ENCODE measurements at places on chromosomes 6 and 20.
A peak's percentile ranks its signal among the peaks of the same experiment; 100 is the strongest.

DNA sequence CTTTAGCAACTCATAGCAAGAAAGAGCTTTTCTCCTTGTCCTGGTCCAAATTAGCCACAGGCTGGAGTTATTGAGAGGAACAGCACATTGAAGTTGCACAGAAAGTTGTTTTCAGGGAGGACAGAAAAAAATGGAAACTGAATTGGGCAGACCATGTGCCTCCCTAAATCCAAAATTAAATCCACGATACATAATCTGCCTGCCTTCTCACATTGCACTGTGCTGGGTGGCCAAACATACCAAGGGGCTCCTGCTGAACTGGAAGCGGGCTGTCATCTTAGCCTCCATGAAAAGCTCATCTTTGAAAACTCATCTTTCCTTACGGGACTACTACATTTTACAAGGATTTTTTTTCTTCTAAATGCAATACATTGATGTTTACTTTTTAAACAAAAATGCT, 59.9 kb downstream of the TNFAIP3 start:
- no peak for DNase-seq

GRCh38 chr6:19781269-19781668, 55.9 kb upstream of the ID4 start:
- DNase-seq, result no peak

- DNase-seq, result no peak
Measured at GRCh38 chr6:123715006-123715863, 78.5 kb upstream of the TRDN start.

DNA sequence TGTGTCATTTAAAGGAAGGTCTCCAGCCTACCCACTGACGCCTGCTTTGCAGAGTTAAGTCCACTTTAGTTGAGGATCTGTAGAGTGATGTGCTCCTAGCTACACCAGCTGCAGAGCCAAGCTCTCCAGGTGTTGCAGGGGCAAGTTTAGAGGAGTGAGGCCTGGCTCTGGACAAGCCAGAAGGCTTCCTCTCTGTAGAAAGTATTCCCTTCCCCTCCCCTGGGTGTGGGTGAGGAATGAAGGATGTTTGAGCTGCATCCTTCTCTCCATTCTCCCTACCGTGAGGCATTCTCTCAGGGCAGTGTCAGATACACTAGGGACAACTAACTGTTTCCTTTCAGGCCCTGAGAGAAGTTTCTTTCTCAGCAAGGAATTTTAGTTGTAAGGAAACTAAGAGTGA, 66.5 kb downstream of the ELOVL5 start:
- no peak for DNase-seq

- DNase-seq, result no peak
Measured at GRCh38 chr20:61644378-61645076, 392.5 kb downstream of the CDH4 start.

- DNase-seq, result no peak
Measured at GRCh38 chr20:48983423-48984400, 62.2 kb downstream of the ARFGEF2 start.

DNA sequence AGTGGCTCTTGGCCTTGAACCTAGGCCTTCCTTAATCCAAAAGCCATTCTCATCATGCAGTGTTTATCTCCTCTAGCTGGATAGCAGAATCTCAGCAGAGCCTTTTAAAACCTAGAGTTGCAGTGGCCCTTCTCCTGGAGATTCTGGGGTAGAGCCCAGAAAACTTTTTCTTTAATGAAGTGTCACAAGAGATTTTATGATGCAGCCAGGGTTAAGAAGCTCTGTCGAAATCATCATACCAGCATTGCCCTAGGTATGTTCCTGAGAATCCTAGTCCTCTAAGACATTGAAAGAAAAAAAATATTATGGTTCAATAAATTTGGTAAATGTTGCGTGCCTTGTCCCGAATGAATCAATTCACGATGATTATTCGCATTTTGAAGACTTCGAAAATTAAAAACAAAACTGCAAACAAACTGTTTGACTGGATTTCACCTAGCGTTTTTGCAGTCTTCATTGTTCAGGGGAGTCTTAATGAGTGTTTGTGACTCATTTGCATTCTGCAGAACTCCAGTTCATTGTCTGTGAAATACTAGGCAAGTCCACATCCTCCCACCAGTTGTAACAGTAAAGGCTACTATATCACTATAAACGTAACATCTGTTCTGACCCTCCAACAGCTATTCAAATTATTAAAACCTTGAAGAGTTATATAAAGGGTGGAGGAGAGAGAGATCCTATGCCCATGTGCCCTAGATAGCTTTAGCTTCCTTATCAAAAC, 198.6 kb downstream of the UST start:
- DNase-seq, result no peak

DNA sequence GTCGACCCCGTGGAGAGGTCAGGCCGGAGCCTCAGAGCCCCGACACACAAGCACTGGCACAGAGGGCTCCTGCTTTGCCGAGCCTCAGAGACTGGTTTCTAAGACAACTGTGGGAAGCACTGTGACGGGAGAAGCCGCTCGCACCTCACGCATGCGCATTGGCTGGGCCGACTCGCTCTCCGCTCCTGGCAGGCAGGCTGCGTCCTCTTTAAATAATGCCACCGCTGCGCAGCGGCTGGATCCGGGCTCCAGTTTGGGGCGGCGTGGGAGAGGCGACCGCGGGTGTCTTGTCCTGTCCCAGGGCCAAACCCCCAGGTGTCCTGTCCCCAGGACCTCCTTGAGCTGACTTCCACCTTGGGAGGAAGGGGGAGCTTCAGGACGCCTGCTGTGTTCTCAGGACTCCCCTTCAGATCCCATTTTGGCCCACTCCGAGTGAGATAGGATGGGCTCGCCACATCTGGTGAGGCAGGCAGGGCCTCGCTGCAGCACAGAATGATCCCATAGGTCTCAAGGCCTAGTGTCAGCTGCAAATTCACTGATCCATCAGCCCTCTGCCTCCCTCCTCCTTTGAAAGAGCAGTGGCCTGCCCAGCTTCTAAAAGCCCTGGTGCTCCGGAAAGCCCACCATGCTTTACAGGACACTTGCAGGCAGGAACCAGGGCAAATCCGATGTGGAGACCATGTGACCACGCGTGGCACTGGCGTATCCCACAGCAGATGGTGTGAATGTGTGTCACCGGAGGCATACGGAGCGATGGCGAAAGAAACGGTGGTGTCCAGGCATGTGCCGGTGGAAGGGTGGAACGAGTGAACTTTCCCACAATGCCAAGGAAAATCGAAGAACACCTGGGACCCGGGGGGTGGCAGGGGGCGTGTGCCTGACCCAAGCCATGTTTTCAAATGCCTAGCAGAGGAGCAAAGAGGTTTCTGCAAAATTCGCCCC, 169.3 kb upstream of the ZNF337 start:
- DNase-seq, result peak; percentile 68

GRCh38 chr6:147311218-147311617, 107.0 kb downstream of the STXBP5 start:
- DNase-seq, result no peak

DNA sequence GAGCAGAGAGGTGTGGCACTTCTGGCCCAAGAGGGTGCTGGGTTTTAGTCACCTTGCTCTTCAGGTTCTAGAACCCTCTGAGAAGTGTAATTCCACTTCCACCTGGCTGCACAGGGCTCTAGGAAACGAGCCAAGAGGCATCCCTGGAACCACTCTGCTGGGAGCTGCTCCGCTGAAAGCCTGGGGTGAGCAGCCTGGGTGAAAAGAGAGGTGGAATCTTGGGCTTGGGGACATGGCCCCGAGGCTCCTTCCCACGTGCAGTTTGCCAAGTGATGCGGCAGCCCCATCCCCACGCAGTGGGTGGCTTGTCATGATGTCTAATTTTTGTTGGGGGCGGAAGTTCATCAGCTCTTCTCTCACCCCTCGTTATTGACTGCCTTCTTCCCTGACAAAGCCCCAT, 32.8 kb downstream of the PPP1R16B start:
- DNase-seq, result no peak

DNA sequence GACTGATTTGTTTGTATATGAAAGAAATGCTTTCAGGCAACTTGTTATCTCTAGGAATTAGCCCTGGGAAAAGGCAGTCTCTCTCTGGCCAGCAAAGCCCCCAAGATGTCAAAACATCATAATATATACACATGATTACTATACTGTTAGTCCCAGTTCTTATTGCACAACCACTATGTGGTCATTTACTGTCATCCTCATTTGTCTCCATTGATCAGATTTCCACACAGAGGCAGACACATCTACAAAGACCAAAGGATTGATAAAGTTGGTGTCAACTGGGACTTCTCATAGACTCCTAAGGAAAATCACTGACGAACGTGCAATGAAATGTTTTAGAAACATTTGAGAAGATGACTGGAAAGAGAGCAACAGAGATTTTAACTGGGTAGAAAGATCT, 71.9 kb upstream of the POPDC3 start:
- DNase-seq, result no peak

DNA sequence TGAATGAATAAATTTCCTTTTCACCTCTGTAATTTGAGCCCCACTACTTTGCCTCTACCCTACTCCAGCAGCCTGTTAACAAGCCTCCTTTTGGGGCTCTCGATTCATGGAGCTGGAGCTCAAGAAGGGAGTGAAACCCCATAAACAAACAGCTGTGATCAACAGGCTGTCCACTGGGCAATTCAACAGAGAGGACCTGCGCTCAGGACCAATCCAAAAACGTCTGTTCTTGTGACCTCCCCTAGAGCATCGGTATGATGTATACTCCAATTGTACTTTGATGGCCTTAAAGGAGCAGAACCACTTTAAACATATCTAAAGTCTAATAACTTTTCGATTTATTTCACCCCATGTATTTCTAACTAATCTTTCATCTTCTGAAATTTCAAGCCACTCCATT, 37.4 kb downstream of the HIVEP2 start:
- DNase-seq, result no peak

DNA sequence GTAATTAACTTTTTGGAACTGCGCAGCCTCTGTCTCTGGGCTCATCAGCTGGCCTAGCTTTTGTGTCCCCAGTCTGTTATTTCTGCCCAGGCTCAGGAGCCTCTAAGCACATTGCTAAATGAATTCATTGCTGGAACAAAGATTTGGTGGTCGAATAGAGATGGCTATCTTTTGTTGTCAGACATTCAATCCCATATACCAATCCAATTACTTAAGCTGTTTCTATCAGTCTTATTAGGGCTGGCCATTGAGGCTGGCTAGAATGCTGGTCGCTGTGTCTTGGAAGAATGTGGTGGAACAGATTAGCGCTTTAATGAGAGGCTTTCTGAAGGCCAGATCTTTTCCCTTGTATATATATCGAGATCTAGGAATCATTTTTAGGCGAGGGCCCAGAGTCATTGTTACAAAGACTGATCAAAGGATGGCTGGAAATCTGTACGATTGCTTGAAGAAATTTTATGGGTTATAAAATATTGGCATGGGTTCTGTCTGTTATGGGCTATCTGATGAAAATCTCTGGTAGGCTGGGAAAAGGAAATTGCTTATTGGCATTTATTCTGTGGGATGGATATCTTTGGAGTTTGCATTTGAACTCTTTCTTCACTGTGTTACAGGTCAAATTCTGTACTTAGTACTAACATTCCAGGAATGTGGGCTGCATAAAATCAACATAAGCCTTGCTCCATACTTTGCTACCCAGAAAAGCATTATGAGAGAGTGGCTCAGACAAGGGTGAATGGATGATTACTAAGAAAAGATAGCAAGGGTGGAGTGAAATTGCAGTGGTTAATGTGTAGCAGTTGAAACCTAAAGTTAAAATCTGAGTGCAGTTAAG, 34.8 kb upstream of the JAG1 start:
- no peak for DNase-seq

DNA sequence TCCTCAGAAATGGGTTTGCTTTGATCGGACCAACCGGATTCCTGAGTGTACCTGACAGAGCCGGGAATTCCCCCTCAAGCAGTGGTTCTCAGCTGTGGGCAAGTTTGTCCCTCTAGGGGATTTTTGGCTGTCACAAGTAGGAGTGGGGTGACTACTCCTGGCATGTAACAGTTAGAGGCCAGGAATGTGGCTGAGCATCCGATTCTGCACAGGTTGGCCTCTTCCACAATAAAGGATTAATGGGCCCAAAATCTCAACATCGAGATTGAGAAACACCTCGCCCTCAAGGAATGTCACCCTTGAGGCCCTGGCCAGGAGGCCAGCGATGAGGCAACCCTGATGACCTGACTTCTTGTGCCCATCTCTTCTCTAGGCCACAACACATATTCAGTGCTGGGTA, 7.9 kb downstream of the AGPAT4 start:
- no peak for DNase-seq

DNA sequence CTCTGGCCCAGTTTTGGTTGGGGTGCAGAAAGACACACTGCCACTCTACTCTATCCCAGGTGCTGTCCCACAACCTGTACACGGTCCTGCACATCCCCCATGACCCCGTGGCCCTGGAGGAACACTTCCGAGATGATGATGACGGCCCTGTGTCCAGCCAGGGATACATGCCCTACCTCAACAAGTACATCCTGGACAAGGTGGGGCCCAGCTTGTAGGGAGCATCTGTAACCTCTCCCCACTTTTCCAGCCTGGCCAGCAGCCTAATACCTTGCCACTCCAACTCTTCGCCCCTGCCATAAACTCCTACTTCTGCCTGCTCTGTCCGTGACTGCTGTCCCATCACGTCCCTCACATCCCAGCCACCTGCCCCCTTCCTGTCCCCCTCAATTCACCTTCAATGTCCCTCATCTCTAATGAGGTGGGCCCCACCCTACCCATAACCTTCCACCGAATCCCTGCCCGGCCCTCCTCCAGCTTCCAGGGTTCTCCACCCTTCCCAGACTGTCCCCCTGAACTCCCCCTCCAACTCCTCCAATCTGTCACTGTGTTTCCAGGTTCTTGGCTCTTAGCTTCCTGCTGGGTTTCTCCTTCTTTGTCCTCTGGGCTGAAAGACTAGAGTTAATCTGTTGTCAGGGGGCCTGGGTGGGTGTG, 12.1 kb downstream of the DEF6 start:
- no peak for DNase-seq

DNA sequence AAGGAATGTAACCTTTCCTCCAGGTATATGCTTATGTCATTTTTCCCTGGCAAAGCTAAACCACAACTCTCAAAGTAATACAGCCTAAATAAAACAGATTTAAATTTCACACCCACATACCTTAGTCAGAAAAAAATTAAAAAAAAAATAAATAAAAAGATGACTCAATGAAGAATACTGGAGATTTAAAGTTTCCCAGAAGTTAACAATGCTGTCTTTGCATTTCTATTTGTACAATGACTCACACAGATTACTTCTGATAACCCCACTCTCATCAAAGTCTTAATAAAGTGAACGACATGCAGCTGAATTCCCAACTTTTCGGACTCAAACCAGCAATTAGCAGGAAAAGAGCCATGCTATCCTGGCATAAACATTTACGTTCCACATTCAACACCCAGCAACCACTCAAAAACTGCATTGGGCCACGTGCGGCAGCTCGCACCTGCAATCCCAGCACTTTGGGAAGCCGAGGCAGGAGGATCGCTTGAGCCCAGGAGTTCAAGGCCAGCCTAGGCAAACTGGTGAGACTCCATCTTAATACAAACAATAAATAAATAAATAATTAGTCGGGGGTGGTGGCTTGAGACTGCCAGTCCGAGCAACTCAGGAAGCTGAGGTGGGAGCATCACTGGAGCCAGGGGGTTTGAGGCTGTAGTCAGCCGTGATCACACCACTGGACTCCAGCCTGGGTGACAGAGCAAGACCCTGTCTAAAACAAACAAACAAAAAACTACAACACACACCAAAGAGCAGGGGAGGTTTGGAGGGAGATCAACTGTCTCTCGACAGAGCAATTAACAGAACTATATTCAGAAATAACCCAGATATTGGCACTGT, 130.5 kb downstream of the WDR27 start:
- DNase-seq, result no peak
